Activated CD4-positive, alpha-beta memory T cell treated with anti-CD3 and anti-CD28 coated beads, Interleukin-2, amount 10 ng/mL, durations not matched to agents 7 days and 5 days (primary cell): ENCODE measurements at places on chromosomes 4 and X. TPM values are rescaled to one million over a fixed set of nuclear protein-coding genes. Genes with fewer than 3 reads are reported as not detected.

The ASMT gene
- total RNA-seq, result 0.40 TPM

GRCh38 chr4:80268936-80269335 is 2.5 kb downstream of the FGF5 start:
- no peak for DNase-seq

DNA sequence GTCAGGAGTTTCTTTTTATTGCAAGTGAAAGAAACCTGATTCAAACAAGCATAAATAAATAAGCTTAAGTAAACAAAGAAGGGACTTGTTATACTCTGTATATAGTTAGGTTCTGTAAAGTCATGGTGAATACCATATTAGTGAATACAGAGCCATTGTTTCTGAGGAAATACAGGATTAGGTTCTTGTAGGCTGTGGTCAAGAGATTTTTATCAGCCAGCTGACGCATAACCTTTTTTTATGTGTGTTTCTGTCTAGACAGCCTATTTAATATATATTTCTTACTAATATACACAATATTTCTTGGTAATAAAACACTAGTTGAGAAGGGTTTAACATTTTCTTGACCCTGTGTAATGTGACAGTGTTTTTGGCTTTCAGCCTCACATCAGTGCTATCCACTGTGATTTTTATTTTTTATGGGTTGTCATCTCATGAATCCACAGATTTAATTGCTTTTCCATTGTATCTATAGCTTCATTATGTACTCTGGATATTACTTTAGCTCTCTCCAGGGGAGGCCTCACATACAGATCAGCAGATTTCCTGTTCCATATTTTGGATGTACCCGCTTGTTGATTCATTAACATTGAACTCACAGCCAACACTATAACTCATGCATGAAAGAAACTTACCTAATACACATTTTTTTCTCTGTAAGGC is 8.0 kb downstream of the HERC3 start:
- DNase-seq, result no peak

GRCh38 chr4:127203562-127204200 is 429.1 kb upstream of the INTU start:
- DNase-seq, result no peak

DNA sequence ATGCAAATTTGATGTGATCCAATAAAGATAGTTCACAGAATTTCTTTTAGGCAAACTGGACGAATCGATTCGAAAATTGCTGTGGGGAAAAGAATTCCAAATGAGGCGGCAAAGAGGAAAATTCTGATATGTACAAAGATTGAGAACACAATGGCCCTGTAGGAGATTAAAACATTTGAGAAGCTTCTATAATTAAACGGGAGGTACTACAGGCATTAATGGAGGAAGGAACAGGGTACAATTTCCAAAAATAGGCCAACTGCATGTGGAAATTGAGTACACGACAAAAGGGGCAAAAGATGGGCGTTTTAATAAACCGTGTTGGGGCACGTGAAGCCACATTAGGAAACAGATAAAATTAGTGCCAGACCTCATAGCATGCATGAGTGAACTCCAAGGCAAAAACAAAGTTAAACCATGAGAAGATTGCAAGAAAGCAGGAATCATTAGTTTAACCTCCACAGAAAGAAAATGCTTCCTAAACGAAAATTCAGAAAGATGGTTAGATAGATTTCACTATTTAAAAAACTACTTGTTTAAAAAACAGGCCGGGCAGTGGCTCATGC is 68.4 kb downstream of the DHRSX start:
- no peak for DNase-seq

GRCh38 chr4:18751083-18751482 is 729.5 kb upstream of the LCORL start:
- no peak for DNase-seq

- no peak for DNase-seq
These were observed 20.8 kb downstream of the DCTD start for GRCh38 chr4:182896421-182896820.

DNA sequence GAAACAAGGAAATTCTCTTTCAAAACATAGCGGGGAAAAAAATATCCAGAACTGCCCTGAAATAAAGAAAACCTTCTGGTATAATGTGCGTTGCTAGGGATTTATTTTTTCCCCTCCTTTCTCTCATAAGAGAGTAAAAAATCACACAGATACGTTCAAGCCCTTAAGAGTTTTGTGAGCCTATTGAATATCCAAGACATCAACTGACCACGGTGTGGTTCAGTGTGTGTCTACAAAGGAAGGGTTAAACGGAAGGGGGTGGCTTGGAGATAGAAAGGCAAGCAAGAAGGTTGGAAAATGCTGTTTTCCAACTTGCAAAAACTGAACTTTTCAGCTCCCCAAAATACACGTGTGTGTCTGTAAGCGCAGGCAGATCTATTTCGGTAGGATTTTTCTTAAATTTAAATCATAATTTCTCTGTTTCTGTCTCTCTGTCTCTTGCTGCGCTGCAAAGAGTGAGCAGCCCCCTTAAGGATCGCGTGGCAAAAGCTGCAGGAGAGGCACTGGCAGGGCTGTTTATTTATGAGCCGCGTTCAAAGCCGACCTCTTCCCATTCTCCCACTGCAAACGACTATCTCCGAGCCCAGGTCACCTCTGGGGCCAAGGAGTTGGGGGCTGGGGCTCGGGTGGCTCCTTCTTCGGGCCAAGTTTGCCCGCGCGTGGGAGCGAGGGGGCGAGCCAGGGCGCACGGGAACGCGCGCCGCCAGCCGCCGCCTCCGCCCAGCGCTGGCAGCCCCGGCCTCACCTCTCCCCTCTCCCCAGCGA is 492 bp upstream of the SLIT2 start:
- no peak for DNase-seq

GRCh38 chr4:76504613-76505465 is 69.8 kb downstream of the SHROOM3 start:
- no peak for DNase-seq

GRCh38 chrX:64182208-64182607 is 23.3 kb downstream of the AMER1 start:
- no peak for DNase-seq

GRCh38 chr4:1446502-1447386 is 40.5 kb upstream of the NKX1-1 start:
- DNase-seq, result no peak
